Daoy (cell line): ENCODE measurements at places on chromosomes 2 and 18. TPM values are rescaled to one million over a fixed set of nuclear protein-coding genes. Genes with fewer than 3 reads are reported as not detected.

Gene GREB1L
- 1.7 and 5.7 TPM in 2 replicates for total RNA-seq

Gene TRIM54
- total RNA-seq, result not detected in 2 replicates

Gene D2HGDH
- total RNA-seq, result 3.2 and 3.7 TPM in 2 replicates

Gene CD8B2
- total RNA-seq, result not detected in 2 replicates

Gene MC4R
- total RNA-seq, result not detected in 2 replicates

Gene ST6GAL2
- 13.0 and 21.9 TPM in 2 replicates for total RNA-seq

Gene HNMT
- total RNA-seq, result 1.6 and 7.1 TPM in 2 replicates

Gene CCDC68
- 0.18 and 3.5 TPM in 2 replicates for total RNA-seq

Gene SPATA3
- not detected in 2 replicates for total RNA-seq

Gene RBM44
- 0.06 and 0.30 TPM in 2 replicates for total RNA-seq

Gene SH3RF3
- total RNA-seq, result 3.0 and 3.3 TPM in 2 replicates

Gene BCL2
- 2.2 and 2.7 TPM in 2 replicates for total RNA-seq

Gene CEP68
- 3.7 and 4.5 TPM in 2 replicates for total RNA-seq

Gene CD207
- not detected in 2 replicates for total RNA-seq

Gene PSD4
- 7.5 and 13.3 TPM in 2 replicates for total RNA-seq

Gene LTBP1
- 46.4 and 60.2 TPM in 2 replicates for total RNA-seq

Gene PDE11A
- total RNA-seq, result 0.03 and 0.29 TPM in 2 replicates

Gene FEV
- total RNA-seq, result 0.34 TPM in 1 of 2 replicates, not detected in the other

Gene LBH
- total RNA-seq, result 128 and 147 TPM in 2 replicates

Gene CPLX4
- not detected in 2 replicates for total RNA-seq

Gene RALB
- 37.7 and 39.5 TPM in 2 replicates for total RNA-seq

Gene KCNF1
- total RNA-seq, result not detected in 2 replicates

Gene KANSL1L
- 19.8 and 25.0 TPM in 2 replicates for total RNA-seq

Gene GPAT2
- 0.06 TPM in 1 of 2 replicates, not detected in the other for total RNA-seq

Gene LRRC30
- not detected in 2 replicates for total RNA-seq

Gene TFCP2L1
- 0.51 and 1.3 TPM in 2 replicates for total RNA-seq

Gene SCYGR7
- total RNA-seq, result not detected in 2 replicates

Gene PCBP1
- total RNA-seq, result 20.2 and 22.1 TPM in 2 replicates

Gene DNAH7
- total RNA-seq, result 0.11 and 0.27 TPM in 2 replicates

Gene QPCT
- 27.8 and 42.6 TPM in 2 replicates for total RNA-seq

Gene GRHL1
- total RNA-seq, result 2.2 TPM in 2 replicates

Gene CPS1
- total RNA-seq, result 11.4 and 11.7 TPM in 2 replicates

Gene DSG4
- total RNA-seq, result not detected in 2 replicates

Gene LONRF2
- 0.17 and 0.65 TPM in 2 replicates for total RNA-seq

Gene DPYSL5
- 1.0 and 1.9 TPM in 2 replicates for total RNA-seq

Gene PRKAG3
- total RNA-seq, result not detected in 2 replicates

Gene FOXD4L1
- total RNA-seq, result 0.11 TPM in 1 of 2 replicates, not detected in the other

Gene PROKR1
- 0.06 TPM in 1 of 2 replicates, not detected in the other for total RNA-seq

Gene OTOF
- not detected in 2 replicates for total RNA-seq

Gene BMP10
- total RNA-seq, result not detected in 2 replicates

Gene EPHA4
- total RNA-seq, result 5.1 and 7.5 TPM in 2 replicates

Gene HOXD12
- 0.46 TPM in 1 of 2 replicates, not detected in the other for total RNA-seq

Gene CYP27C1
- 0.34 and 0.83 TPM in 2 replicates for total RNA-seq

Gene BIN1
- 68.1 and 74.2 TPM in 2 replicates for total RNA-seq

Gene MGAT4A
- total RNA-seq, result 3.9 and 7.7 TPM in 2 replicates

Gene IL36A
- not detected in 2 replicates for total RNA-seq

Gene RNF152
- total RNA-seq, result 1.3 and 4.2 TPM in 2 replicates

Gene SLC4A5
- total RNA-seq, result 0.17 TPM in 1 of 2 replicates, not detected in the other

Gene FAP
- 6.9 and 10.1 TPM in 2 replicates for total RNA-seq

Gene STK25
- 118 and 127 TPM in 2 replicates for total RNA-seq

Gene ITGB6
- total RNA-seq, result 3.1 and 4.2 TPM in 2 replicates

Gene FBXO48
- total RNA-seq, result 0.80 and 1.0 TPM in 2 replicates

Gene SIX3
- 0.24 TPM in 1 of 2 replicates, not detected in the other for total RNA-seq
